ENCODE measurements at places on chromosomes 6 and 20.

GRCh38 chr6:148818939-148819575 is 72.2 kb downstream of the UST start:
- DNase-seq = no peak

DNA sequence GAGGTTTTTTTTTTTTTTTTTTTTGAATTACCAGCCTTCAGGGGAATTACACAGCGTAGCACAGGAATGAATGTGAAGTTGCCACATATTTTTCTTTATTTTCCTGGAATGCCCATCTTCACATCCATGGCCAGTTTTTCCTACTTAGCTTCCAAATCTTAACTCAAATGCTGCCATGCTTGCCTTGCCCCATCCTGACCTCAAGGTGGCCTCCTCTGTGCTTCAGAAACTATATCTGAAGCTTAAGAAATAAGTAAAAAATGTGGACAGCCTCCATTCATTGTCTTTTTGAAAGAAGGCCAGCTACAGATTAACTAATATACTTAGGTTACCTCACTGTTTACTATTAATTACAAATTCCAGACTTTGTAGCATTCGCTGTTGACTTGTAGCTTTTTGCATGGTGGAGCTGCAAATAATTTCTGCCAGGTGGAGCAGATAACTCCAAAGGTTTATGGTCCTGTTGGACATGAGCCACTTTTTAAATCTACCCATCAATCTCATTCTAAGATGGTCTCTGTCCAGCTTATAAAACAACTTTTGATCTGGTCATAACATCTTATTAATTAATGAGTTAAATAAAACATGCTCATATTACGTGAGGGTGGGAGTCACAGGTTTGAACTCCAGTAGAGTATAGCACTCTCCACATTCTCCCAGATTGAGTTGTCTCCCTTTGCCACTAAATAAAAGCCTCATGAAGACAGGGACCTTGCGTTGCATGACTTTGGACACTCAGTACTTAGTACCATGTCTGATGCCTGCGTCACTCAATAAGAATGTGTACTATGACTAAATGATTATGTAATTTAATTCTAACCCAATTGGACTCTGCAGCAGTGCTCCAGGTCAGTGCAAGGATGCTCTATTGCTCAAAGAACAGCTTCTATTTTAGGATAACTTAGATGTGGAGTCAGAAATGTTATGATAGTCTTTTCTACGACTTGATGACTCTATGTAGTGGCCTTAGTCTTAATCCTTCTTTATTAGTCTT is 678.6 kb upstream of the CITED2 start:
- no peak for DNase-seq

DNA sequence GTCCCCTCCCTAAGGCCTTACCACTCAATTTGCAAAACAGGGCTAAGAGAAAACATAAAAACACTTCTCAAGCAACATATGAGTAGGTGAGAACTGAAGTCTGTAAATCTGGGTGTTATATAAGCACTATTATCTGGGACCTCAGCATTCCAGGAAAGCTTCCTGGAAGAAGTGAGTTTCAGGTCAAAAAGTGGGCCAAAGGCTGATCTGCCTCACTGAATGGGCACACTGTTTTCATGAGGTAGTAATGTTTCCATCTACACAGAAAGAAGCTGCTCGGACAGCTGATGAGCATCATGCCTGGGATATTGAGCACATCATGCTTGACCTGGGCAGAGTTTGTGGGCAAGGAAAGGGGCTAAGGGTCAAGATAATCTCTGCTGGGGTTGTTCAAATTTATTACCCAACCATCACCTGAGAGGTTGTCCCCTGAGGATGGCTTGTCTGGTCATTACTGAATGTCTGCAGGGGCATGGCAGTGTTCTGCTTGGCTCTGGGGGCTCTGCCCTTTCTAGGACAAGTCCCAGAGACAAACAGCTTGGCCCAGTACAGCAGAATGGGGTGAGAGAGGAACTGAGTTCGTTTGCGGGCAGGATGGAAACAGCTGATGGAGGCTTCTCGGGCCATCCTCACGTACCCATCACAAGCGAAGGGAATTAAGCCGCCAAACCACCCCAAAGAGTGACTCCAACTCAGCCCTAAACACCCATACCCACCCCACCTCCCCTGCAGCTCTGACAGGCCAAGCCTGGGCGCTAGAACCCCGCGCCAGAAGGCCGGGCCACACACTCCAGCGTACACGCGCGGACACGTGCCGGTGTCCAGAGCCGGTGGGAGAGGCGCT is 1.2 kb upstream of the SYNJ2 start:
- DNase-seq = no peak

DNA sequence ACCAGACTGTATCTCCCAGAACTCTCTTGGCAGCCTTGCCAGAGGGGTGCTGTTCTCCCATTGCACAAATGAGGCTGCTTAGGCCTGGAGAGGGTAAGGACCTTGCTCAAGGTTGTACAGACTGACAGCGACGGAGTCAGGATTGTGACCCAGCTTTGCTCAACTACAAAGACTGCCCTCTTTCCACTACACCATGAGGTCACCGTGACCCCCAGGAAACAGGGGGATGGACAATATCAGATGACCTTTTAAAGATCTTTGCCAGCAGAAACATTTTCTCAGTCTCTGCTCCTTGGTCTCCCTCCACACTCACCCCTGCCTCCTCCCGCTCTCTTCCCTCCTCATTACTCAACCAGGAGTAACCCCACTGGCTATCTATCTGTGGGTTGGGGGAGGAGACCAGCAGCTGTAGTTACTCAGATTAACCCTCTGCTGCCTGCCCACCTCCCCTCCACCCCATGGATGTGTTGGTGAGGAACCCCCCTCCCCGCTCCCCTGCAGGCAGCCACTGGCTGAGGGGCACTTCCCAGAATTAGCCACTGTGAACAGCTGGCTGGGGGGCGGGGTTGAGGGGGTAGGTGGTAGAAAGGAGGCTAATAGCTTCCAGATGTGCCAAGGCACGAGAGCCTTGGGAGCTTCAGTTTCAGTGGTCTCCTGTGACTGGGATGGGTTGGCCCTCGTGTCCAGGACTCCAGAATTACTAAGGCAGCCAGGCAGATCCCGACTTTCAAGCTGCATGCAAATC is 26.9 kb upstream of the MRPS18A start:
- DNase-seq = no peak
